ENCODE measurements at places on chromosomes 16 and 17.
A peak's percentile ranks its signal among the peaks of the same experiment; 100 is the strongest.

DNA sequence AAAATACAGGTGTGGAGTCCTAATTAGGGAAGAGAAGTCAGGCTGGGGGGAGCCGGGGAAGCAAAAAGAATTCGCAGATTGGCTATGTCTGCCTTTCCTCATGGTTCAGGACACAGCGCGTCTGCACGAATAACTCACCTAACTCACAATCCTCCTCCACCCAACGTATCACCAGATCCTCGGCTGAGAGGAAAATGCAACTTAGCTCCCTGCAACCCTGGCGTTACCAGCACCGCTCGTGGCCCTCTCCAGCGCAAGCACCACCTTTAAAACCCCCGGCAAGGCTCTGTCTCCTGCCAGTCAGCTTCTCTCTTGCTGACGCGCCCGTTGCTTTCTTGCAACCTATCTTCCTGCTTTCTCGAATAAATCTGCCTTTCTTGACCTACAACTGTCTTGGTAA is 49.8 kb upstream of the METRNL start:
- no peak for DNase-seq

GRCh38 chr16:10562361-10562899 is 18.0 kb downstream of the EMP2 start:
- no peak for DNase-seq

DNA sequence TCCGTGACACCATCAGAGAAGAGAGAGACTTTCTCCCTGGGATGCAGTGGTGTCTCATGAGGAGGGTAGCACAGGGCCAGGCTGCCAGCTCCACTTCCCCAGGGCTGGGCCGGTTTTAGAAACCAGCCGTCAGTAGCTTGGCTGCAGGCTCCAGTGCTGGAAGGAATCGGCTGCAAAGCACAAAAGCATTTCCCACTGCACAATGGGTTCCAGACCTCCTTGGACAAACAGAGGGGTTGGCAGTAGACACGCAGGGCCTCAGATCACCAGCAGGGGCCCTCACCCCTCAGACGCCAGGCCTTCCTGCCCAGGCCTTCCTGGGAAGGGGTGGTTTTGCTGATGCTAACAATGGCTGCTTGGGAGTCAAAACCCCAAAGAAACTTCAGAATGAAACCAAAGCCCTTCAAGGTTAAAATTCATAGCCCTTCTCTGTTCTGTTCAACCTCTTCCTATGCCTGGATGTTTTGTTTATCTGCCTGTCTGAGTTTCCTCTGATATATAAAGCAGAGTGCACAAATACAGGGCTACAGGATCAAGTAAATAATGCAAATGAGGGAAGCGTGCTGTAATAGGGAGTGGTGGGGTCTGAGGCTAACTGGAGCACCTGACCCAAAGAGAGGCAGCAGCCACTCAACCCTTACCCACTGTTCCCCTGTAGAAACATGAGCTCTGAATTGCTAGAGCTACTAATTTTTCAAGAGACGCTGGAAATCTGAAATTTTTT is 26.2 kb downstream of the TEKT5 start:
- DNase-seq, result no peak

GRCh38 chr16:1287982-1288670 is 21.3 kb upstream of the UBE2I start:
- DNase-seq, result no peak

- DNase-seq, result no peak
Observed at GRCh38 chr17:45003877-45004276, 35.8 kb upstream of the C1QL1 start.

GRCh38 chr16:9151074-9151473 is 59.6 kb downstream of the HAPSTR1 start:
- no peak for DNase-seq

DNA sequence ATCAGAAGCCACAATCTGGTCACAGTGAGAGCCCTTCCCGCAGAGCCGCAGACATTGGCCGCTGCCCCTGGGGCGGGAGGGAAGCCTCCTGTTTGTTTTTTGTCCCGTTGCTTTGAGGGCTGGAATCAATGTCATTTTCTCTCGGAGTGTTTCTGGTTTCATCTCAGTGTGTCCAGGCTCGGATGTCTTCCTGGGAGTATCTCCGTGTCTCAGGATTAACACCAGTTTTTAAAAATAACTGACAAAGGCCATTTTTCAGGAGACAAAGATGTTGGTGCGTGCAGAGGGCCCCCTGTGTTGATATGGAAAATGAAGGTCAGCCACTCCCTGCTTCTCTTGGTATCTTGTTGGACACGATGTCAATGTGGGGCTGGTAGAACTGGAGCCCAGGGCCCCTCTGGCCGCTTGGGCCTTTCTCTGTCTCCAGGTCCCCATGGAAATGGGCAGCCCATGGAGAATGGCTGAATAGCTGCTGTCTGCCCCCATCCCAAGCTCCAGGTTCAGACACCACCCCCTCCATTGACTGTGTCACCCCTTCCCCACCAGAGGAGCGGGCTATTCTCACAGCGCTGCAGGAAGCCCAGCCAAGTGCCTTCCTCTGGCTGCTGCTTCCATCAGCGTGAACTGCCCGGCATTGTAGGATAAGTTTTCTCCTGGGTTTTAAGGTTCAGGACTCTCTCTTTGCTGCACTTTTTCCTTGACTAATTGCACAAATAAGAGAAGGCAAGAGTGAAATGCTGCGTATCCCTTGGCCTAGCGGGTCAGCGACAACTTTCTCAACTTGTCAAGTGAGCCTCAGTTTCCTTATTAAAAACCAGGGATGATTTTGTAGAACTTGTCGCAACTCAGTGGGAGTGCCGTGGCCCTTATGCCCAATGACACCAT is 72.2 kb upstream of the METTL9 start:
- DNase-seq, result no peak

- peak; percentile 85 for DNase-seq
Observed at GRCh38 chr17:39225959-39226683, 376 bp upstream of the STAC2 start.

GRCh38 chr17:82388223-82388921 is 16.8 kb downstream of the UTS2R start:
- no peak for DNase-seq

DNA sequence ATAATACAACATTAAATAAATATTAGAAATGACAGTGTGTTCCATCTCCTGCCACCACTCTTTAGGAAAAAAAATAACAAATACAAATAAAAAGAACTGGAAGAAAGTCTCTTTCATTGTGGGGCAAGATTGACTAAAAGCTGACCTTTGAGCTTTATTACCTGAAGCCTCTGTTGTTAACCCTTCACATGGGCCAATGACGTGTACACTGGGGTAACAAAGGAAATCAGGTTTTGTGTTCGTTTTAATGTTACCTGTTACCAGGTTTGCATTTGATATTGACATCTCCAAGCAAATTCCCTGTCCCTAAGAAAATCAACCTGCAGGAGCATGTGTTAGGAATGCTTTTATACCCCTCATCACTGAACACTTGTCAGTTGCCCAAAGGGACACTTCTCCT is 39.0 kb downstream of the NLK start:
- no peak for DNase-seq

DNA sequence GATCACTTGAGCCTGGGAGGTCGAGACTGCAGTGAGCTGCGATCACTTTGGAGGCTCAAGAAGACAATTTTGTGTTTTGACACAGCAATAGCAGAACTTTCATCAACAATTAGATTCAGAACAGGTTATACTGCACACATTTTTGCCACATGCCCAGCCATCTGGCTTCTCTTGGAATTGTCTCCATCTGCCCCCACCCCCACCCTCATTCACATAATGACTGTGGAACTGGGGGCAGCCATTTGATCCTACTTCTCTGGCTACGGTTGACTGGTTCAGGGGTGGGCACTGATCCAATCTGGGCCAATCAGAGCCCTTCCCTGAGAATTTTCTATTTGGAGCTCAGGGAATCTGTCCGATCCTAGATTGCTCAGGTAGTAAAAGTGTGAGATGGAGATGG is 14.0 kb downstream of the TMEM92 start:
- no peak for DNase-seq

DNA sequence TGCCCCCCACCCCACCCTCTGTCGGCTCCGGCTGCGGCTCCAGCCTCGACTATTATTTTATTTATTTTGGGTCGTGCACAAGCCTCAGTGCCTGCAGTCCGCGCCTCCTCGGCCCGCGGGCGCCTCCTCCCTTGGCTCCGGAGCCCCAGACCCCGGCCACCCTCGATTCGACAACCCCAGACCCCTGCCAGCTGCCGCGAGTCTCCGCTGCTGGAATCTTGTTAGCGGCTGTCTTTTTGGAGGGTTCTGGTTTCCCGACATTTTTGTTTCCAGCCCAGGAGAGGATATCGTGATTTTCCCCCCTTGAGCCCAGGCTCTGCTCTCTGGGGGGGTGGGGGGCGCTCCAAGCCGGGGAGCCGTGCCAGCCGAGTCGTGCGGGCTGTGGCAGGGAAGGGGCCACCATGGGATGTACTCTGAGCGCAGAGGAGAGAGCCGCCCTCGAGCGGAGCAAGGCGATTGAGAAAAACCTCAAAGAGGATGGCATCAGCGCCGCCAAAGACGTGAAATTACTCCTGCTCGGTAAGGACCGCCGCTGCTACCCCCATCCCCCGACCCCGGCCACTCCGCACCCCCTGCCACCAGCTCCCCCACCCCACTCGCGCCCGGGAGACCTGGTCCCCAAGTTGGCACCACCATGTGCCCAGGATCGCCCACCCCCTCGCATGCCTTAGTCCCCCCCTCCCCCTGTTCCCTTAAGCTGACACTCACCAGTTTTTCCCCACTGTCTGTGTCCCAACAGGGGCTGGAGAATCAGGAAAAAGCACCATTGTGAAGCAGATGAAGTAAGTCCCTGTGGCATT is 746 bp downstream of the GNAO1 start:
- no peak for DNase-seq

- DNase-seq, result no peak
Observed at GRCh38 chr17:67041531-67041930, 2.8 kb upstream of the CACNG1 start.
